SHP77 (cell line): ENCODE measurements at places on chromosomes 12 and 14.

DNA sequence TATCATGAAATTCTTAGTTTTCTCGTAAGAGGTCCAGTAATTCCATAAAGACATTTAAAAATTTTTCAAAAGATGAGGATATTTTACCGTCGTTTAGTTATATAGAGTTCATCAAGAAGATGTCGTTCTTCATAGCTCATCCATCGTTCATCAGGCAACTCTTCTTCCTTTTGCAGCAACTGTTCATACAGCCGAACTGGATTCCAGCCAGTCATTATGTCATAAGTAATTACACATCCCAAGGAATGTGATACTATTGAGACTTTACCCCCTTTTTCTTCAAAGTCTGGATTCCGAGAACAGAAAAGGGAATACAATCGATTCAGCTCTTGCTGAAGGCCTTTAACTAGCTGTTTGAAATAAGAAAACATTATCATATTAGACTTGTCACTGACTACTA lies 90.3 kb downstream of the DDHD1 start:
- DNase-seq, result no peak

DNA sequence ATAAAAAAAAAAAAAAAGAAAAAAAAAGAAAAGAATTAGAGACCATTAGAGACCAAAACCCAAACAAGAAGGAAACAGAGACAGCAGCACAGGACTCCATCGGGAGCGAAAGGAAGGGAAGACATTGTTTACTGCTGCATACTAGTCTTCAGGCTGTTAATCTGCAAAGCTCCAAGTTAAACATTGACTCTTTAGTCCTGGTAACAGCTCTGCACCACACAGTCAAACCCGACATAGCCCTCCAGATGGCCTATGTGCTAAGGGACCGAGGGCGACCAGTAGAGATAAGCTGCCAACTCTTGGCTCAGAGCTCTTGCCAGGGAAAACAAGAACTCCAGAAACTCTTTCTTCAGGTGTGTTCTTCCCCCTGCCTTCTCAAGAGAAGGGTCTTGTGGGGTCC lies 7.8 kb downstream of the P2RX4 start:
- DNase-seq, result no peak

DNA sequence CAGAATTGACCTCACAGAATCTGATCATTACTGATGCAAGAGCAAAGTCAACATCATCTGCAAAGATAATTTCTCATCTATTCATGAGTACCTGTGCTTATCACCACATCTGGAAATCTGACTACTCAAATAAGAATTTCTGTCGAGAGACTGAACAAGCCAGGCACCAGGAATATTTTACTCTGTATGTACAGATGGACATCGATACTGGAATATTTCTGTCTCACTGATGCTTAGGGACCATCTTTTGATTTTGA lies 105.2 kb downstream of the BICD1 start:
- DNase-seq, result no peak

DNA sequence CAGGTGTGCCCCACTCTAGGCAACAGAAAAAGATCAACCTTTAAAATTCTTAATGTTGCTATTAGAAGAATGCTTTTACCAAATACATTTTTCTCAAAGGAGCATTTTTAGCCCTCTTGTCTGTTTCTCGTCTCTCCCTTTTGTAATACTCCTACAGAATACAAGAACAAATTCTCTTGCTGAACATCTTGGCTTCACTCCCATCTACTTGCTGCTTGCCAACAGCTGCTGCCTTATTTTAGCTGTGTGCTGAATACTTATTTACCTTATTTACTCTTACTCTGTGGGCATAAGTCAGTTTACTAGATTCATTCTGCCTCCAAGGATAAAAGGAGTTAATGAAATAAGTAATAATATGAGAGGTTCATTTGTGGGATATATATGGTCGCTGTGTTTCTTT lies 70.8 kb downstream of the POLR3B start:
- DNase-seq, result no peak

DNA sequence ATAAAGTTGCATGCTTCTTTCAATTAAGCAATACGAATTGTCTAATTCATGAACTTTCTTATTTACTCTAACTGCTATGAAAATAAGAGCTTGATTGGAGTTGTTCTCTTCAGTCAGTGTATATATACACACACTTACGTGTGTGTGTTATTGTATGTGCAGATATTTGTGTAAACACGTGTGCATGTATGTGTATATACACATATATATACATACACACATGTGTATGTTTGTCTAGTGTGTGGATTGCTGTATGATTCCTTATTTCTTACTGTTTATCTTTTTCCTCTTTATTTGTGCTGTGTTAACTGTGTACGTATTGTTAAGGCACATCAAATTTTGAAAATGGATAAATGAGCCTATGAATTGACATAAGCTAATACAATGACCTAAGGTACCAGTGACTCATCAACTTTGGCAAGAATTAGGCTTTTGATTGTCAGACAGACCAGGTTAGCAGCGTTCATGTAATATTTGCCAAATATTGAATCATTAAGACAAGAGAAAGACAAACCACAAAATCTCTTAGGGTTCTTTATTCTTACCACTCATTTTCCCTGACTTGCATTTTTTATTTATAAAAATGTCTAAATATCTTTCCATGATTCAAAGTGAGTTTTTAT lies 423.9 kb downstream of the SOX5 start:
- DNase-seq, result no peak
